ENCODE measurements at places on chromosomes 1 and 21. TPM values are rescaled to one million over a fixed set of nuclear protein-coding genes. Genes with fewer than 3 reads are reported as not detected.
A peak's percentile ranks its signal among the peaks of the same experiment; 100 is the strongest.

LCK gene
- 14.1 TPM for polyA plus RNA-seq

GRCh38 chr1:15245593-15246360, 1.2 kb upstream of the FHAD1 start:
- DNase-seq: no peak

WNT2B gene
- polyA plus RNA-seq: 8.5 TPM

DNA sequence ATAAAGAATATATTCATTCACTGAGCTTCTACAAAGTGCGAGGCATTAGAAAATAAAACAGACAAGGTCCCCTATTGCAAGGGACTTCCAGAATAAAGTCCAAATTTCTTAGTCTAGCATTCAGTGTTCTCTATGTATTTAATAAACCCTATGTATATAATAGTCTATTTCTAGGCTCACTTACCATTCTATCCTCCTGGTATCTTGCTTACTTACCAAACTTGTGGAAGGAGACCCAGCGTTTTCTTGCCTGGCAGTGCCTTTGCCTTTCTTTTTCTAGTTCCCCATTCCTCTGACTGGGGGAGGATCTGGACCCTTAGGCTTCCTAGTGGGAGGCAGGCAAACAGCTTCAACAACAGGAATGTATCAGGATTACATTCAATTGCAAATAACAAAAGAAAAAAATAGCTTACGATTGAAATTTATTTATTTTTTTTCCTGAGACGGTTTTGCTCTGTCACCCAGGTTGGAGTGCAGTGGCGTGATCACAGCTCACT, 690 bp upstream of the RNF19B start:
- DNase-seq: no peak

DCST2 gene
- polyA plus RNA-seq: 1.2 TPM

DNA sequence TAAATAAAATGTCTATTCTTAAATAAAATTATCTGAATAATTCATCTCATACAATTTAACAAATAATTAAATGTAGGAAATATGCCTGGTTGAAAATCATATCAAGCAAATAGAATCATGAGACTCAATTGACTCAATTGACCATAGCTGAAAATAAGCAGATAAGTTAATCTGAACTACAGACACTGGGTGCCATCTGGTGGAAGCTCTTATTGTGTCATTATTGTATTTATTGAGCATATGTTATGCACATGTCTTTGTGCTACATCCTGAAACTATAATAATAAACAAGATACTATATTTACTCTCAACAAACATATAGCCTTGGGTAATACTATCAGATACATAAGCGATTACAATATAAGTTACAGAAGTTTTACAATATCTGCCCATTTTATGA, 41.0 kb downstream of the BRINP3 start:
- DNase-seq: peak; percentile 40
